ENCODE measurements at places on chromosomes 5 and 9.
A peak's percentile ranks its signal among the peaks of the same experiment; 100 is the strongest.

DNA sequence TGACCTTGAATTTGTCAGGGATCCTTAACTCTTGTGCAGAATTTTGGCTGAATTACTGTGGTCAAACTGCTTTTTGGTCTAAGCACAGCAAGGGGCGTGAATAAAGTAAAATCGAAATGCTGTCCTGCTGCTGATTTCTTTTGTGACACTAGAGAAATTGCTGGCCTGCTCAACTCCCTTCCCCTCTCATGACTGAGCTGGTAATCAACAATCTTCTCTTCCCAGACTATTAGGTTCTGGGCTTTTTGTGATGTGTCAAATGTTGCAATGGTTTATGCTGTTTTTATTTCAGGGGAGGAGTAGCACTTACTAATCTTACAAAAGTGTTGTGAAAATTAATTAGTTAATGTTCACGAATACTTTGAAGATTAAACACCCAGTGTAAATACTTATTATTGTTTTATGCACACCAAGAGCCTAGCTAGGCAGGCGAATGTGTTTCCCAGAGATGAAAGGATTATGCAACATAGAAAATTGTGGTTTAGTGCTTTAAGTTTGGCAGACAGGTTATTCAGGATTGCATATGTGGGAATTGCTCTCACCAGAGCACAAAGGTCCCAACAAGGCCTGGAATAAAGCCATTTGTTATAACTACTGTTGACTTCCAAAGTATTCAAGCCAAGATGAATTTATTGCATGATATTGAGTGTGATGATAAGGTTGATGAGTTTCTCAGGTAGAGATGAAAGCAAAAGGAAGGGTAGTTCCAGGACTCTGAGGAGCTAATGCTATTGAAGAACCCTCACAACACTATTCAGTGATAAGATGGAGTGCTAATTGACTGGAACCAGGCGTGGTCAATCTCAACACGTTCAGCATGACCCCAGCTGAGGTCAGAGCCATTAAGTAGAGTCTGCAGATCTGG lies 280.7 kb upstream of the ZNF608 start:
- DNase-seq: no peak

DNA sequence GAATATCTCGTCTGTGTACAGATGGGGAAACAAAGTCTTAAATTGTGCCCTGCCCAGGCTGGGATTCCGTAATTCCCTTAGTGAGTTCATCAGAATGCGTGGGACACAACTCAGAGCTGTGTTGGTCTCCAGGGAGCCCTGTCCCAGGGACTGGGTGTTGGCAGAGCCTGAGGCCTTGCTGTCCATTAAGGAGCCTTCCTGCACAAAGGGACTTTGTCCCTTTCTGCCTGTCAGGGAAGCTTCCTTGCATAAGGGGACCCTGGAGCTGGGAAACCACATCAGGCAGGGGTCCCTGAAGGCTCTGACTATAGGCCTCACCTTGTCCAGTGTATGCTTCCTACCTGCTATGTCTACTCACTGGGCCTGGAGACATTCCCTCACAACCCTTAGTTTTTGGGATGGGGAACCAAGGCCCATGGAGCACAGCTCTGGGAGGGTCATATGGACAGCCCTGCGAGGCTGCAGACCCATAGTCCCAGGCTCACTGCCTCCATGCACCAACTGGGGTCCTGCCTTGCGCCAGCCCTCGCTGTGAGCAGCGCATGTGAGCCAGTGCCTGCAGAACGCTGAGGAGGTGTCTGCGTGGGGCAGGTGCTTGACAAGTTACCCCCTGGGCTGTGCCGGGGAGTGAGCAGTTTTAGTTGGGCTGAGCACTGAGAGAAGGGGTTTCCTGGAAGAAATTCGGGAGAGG lies 1.6 kb downstream of the CARD19 start:
- DNase-seq: no peak

- DNase-seq: no peak
Measured at GRCh38 chr5:14071433-14071832, 71.7 kb upstream of the TRIO start.

DNA sequence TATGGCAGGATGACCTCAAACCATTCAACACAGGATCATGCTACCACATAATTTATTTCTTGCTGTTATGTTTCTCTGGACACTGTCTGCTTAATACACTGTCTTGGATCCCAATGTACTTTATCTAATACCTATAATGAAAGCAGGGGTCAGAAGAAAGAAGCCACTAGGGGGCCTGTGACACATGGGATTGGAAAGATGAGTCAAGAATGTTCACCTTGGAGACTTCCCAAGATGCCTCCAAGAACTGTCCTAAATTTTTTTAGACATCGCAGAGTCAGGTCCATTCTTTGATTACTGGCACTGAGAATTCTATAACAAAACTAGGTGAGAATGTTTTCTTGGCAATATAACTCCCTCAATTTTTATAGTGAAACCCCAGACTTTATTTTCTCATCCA lies 305.8 kb upstream of the SMARCA2 start:
- no peak for DNase-seq

DNA sequence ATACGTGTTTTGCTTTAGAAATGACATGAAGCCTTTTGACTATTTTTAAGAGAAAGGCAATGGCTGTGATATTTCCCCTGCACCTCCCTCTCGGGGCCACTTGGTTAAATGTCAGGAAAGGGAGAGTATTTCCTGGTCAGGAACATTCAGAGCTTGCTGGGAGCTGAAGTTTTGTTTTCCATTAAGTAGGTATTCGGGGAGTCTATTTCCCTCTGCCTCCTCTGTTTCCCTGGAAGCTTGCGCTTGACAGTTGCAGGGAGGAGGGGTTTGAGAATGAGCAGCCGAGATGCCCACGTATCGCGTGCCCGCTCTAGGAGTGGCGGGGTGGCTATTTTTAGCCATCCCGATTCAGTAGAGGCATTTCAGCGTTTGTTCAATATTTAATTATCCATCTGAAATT lies 6.7 kb downstream of the DAB2IP start:
- no peak for DNase-seq

DNA sequence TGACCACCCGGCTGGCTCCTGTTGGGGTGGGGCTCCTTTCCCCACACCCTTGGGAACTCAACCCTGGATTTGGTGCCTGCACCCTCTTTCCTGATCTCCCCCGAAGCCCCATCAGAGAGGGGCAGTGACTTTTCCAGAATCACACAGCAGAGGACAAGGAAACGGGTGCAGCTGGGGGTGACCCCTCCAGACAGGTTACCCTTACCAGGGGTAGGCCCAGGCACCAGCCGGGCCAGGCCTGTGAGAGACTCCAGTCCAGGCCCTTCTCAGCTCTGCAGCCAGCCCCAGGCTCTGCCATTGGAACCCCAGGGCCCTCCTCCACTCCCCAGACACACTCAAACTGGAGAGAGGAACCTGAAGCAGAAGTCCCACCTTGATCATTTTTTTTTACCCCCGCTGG lies 19.0 kb upstream of the PHYHD1 start:
- DNase-seq: no peak

DNA sequence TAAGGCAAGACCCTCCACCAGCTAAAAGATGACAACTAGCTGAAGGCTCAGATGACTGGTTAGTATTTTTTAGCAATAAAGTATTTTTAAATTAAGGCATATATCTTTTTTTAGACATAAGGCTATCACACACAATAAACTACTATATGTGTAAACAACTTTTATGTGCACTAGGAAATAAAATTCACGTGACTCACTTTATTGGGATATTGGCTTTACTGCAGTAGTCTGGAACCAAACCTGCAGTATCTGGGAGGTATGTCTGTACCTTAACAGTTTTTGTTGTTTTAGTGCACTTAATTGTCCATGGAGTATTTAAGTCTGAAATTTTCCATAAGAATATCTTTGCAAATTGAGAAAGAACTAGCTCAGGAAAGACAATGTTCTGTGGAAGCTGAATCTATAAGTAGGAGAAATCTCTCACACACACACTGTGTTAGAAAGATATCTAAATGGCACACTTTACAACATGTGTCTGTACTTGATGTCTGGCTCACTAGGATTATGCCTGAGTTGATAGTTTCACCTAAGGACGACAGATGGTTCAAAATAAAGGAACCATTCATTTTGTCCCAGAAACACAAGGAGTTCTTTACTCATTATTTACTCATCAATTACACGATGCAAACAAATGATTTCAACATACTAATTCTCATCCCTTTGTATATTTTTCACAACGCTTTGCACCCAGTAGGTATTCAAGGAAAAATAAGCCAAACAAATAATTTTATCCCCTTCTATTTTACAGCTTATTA lies 4.6 kb downstream of the RAPGEF6 start:
- no peak for DNase-seq

DNA sequence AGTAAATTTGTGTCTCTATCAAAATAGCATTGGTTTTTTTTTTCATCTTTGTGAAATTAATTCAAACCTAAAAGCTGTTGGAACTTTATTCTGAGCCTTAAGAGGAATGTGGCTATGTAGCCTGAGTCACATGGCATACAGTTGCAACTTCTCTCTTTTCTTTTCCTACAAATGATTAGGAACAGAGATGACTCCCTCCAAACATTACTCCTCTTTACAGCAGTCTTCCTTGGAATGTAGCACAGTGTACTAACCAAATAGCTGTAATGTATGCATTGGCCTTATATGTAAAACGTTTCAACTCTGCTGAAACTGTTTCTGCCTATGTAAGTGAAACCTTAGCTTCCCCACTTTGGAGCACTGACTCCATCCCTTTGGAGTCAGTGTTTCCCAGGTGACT lies 100.9 kb upstream of the MAP1B start:
- no peak for DNase-seq

GRCh38 chr5:160044391-160044804 lies 35.5 kb downstream of the TTC1 start:
- DNase-seq: no peak

DNA sequence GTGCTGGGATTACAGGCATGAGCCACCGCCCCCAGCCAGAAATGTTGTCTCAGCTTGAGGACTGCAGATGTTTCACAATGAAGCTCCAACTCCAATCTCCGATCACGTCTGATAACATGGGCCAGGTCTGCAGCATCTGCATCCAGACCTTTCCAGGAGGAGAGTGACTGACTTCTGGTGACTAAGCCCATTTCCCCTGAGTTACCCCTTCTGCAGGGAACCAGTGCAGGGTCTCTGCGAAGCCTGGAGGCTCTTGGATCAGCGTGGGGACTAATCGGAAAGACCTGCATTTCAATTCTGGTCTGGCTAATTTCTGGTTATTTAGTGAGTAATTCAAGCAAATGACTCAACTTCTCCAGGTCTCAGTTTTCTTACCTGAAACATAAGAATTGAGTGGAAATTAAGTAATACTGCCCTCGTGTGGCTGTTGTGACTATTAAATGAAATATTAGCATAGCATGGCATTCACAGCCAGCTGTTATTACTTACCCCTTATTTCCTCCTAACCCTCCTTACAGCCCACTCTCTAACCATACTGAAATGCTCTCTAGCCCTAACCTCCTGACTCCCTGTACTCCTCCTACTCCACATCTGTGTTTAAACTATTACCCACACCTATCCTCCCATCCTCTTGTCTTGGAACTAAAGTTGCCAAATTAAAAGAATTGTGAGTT lies 2.2 kb upstream of the GNPDA1 start:
- DNase-seq: peak; percentile 64

GRCh38 chr5:169494383-169494935 lies 89.1 kb upstream of the SPDL1 start:
- no peak for DNase-seq

- no peak for DNase-seq
Measured at GRCh38 chr5:176869501-176870109, 29.5 kb downstream of the HK3 start.

GRCh38 chr9:134872482-134873231 lies 8.0 kb upstream of the FCN2 start:
- DNase-seq: no peak

GRCh38 chr5:14452685-14453454 lies 128.7 kb upstream of the OTULINL start:
- DNase-seq: no peak

DNA sequence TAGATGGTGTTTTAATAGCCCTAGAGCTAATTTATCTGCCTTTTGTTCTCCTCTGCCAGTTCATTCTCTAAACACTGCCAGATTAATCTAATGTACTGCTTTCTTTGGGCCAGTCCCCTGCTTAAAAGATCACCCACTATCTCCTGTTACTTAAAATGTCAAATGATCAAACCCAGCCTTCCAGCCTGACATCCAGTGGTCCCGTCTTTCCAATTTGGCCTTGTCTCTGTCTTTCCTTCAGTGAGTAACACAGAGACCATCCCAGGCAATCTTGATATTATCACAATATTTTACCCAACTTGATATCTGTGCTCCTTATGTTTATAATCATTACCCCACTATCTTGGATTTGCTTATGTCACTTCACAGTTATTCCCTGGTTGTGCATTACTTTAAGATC lies 12.0 kb downstream of the PRR16 start:
- no peak for DNase-seq

Data from stimulated activated CD4-positive, alpha-beta T cell treated with anti-CD3 and anti-CD28 coated beads, Interleukin-2, amount 100 ng/mL, for 24 hours (primary cell).